CD4-positive, alpha-beta T cell treated with Interleukin-17A for 4 hours (primary cell): ENCODE measurements at places on chromosomes 13 and 19.

GRCh38 chr19:47512183-47512947 lies 2.5 kb downstream of the NAPA start:
- peak; percentile 29 for DNase-seq

DNA sequence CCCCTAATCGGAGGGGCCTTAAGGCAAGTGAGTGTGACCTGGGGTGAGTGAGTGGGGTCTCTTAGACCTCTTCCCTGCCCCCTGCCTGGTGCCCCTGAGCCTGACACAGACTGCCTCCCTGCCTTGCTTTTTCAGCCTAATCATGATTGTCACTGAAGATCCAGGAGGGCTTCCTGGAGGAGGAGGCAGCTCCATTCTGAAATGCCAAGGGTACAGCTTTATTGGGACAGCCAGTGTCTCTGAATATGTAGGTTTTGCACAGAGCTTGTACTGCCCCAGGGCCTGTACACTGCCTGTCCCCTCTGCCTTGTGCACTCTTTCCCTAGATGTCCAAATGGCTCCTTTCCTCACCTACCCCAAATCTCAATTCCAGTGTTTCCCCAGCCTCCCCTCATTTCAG lies 26.1 kb upstream of the SEMA6B start:
- no peak for DNase-seq

GRCh38 chr13:25415241-25415640 lies 43.5 kb downstream of the ATP8A2 start:
- DNase-seq, result no peak

DNA sequence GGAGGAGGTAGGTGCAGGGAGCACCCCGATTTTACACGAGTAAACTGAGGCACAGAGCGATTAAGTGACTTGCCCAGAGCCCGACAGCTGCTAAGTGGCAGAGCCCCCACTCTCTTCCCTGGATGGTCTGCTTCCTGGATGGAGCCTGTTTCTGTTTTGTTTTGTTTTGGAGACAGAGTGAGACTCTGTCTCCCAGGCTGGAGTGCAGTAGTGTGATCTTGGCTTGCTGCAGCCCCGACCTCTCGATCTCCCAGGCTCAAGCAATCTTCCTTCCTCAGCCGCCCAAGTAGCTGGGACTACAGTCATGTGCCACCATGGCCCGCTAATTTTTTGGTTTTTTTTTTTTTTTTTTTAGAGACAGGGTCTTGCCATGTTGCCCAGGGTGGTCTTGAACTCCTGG lies 17.3 kb downstream of the BICRA start:
- no peak for DNase-seq

DNA sequence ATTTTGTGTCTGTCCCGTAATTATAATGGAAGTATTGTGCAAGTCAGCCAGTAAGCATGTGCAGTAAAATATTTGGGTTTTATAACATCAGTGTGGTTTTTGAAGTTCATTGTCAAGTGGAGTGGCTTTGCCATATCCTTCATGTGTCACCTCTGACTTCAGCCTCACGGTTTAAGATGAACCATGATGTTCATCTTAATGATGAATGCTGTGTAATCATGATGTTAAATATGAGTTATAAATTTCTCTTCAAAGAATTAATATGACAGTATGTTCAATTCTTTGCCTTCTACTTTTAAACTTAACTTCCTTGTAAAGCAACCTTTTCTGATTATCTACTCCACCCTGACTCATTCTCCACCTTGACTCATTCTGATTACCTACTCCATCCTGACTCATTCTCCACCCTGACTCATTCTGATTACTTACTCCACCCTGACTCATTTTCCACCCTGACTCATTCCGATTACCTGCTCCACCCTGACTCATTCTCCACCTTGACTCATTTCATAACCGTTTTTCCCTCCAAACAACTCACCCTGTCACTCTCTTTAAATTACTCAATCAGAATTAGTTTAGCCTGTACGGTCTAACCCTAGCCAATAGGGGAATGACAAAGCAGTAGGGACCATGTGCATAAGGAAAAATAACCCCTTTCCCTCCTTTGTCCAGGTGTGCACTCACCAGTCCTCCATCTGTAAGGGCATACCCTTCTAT lies 50.3 kb upstream of the ANKRD10 start:
- DNase-seq, result no peak

DNA sequence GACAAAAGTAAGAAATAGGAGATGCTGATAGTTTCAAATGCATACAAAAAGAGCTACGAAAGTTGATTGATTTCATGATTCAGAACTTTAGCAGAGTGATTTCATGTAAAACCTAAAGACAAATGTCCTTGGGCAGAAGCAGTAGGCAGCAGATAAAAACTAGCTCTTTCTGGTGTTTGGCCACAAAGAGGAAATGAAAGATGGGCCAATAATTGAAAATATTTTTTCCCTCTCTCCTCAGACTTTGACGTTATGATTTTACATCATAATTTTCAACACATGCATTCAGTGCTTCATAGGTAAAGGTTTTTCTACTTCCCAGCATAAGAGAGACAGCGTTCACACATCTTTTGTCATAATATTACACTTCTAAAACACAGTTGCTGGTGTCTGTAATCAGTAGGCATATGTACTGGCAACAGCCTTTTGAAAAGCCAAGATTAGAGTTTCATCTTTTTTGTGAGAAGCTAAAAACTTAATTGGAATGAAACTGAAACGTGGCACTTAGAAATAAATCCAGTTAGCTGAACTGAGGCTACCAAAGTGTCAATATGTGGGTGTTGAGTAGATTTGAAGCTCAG lies 9.3 kb downstream of the SCEL start:
- no peak for DNase-seq

DNA sequence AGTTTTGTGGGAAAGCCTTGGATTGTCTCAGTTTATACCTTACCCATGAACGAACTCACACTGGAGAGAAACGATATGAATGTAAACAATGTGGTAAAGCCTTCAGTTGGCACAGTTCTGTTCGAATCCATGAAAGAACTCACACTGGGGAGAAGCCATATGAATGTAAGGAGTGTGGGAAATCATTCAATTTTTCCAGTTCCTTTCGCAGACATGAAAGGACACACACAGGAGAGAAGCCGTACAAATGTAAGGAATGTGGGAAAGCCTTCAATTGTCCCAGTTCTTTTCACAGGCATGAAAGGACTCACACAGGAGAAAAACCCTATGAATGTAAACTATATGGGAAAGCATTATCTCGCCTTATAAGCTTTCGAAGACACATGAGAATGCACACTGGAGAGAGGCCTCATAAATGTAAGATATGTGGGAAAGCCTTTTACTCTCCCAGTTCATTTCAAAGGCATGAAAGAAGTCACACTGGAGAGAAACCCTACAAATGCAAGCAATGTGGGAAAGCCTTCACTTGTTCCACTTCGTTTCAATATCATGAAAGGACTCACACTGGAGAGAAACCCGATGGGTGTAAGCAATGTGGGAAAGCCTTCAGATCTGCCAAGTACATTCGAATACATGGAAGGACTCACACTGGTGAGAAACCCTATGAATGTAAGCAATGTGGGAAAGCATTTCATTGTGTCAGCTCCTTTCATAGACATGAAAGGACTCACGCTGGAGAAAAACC lies 7.5 kb upstream of the ZNF440 start:
- no peak for DNase-seq

DNA sequence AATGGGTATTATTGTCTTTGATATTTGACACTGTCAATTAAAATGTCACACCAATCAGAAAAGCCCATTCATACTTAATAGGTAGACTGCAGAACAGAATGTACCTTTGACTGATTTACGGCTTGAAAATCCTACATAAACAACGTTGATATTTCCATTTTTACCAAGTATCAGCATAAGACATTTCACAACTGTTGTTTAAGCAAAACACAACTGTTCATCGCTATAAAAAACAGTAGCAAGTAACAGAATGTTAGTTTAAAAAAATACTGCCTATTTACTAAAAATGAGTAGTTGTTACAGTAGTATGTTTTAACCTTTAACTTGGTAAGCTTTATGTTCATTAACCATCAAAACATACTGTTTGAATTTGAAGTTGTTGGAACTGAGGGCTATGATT lies 1096.6 kb downstream of the PCDH17 start:
- no peak for DNase-seq

DNA sequence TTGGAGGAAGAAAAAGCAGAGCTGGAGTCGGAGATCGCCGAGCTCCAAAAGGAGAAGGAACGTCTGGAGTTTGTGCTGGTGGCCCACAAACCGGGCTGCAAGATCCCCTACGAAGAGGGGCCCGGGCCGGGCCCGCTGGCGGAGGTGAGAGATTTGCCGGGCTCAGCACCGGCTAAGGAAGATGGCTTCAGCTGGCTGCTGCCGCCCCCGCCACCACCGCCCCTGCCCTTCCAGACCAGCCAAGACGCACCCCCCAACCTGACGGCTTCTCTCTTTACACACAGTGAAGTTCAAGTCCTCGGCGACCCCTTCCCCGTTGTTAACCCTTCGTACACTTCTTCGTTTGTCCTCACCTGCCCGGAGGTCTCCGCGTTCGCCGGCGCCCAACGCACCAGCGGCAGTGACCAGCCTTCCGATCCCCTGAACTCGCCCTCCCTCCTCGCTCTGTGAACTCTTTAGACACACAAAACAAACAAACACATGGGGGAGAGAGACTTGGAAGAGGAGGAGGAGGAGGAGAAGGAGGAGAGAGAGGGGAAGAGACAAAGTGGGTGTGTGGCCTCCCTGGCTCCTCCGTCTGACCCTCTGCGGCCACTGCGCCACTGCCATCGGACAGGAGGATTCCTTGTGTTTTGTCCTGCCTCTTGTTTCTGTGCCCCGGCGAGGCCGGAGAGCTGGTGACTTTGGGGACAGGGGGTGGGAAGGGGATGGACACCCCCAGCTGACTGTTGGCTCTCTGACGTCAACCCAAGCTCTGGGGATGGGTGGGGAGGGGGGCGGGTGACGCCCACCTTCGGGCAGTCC lies 5.0 kb downstream of the FOSB start:
- DNase-seq, result no peak

DNA sequence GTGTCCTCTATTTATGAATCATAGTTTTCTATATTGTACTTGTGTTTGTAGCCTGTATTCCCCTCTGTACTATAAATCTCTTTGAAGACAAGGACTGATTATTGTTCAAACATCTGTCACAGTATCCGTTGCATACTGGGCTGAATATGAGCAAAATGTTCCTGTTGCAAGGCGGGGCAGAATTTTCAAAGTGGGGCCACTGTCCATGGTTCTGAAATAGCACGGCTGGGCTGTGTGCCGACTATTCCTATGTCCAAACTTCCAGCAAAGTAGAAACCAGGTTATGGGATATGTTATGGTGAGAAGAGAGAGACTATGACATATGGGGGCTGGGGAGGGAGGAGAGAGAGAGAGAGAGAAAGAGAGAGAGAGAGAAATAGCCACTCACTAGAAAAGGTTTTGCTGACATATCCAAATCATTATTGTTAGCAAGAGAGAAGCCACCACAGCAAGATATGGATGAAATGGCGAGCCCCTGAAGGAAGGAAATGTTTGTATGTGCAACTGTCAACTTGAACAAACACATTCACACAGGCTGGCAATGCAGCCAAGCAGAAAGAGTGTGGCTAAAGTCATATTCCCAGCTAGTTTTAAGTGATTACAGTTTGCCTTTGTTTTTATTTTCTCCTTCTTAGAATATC lies 107.0 kb upstream of the GPR12 start:
- no peak for DNase-seq

DNA sequence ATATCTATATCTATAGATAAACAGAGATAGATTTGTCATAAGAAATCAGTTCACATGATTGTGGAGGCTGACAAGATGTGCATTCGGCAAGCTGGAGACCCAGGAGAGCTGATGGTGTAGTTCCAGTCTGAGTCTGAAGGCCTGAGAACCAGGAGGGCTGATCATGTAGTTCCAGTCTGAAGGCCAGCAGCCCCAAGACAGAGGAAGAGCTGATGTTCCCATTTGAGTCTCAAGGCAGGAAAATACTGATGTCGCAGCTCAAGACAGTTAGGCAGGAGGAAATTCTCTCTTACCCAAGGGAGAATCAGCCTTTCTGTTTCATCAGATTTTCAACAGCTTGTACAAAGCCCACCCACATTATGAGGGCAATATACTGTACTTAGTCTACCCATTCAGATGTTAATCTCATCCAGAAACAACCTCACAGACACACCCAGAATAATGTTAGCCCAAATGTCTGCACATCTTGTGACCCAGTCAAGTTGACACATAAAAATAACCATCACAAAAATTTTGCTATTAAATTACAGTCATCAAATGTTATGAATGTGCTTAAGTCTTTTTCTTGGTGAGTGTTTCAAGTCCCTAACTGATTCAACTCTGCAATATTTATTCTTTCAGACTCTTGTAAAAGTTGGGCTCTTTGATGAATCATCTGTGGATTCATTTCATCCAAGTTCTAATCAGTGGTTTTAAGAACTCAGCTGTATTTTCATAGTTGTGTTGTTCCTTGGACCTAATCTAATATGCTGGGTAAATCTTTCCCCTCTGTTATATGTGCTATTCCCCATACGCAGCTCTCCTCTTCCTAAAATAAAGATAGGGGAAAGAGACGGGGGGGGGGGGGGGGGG lies 22.7 kb upstream of the LRCH1 start:
- DNase-seq, result no peak

DNA sequence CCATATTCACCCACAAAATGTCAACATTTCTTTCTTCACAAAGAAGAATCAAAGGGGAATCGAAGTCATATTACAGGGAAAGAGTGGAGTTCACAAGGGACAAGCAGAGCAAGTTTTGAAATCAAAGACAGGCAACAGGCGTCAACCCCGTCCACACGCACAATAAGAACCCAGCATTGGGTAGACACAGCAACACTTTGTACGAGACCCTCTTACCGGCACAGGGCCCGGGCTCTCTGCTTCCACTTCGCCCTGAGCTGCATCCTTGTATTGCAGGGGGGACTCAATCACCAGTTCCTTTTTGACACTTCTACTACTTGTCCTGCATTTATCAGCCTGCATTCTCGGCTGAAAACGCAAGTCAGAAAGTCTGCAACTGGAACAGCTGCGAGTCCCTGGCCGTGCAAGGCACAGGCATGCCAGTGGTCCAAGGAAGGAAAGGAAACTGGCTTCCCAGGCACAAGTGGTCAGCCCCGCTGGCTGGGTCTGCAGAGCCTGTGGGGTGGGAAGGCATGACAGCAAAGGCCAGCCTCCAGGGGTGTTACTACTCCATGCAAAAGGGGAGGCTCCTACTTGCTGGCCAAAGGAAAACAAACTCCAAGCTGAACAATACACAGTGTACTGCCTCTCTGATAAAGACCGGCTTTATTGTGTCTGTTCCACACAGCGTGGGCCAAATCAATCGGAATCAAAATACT lies at the start of gene DOCK9:
DOCK9 (minus strand) TSS at position 497 of the 698 bp plus-strand sequence; CDS start at position 342, 155 bp downstream.
- no peak for DNase-seq

GRCh38 chr19:5824751-5825150 lies 14.8 kb downstream of the FUT6 start:
- no peak for DNase-seq

GRCh38 chr13:101935828-101936227 lies 466.0 kb downstream of the FGF14 start:
- no peak for DNase-seq
